ENCODE measurements at places on chromosomes 3 and 15.

GRCh38 chr3:66692042-66692765 is 191.4 kb upstream of the LRIG1 start:
- no peak for DNase-seq

DNA sequence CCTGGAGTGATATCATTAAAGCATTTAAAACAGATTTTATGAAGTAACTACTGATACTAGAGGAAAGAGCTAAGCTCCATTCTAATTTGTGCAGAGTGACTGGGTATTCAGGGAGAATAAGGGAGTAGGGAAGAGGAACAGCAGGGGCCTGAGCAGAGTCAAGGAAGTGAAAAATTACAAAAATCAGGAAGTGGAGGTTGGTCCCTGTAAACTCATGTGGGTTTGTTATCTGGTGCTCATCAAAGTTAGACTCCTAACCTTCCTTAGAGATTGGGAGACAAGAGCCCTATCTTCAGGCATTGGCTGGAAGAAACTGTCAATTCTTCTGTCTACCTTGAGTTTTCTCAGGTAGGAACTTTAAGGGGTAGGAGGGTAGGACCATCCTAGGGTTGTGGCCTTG is 82.5 kb downstream of the NEK11 start:
- DNase-seq, result no peak

DNA sequence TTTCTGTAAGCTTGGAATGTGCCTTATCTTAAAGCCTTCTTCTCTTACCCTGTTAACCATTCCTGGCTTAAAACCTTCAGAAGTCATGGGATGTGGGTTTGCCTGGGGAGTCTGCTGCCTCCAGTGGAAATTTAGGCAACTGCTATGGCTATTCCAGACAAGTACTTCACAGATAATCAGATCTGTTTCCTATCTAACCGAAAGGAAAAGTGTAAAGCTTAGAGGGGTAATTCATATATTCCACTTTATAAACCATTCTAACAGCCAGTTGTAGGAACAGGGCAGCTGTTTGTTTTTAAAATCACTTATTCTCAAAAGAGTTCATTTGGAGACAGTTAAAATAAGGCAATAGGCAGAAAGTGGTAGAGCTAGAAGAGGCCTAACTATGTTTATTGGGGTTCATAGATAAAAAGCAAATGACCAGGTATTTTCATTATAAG is 219.9 kb downstream of the TCF12 start:
- DNase-seq, result no peak

DNA sequence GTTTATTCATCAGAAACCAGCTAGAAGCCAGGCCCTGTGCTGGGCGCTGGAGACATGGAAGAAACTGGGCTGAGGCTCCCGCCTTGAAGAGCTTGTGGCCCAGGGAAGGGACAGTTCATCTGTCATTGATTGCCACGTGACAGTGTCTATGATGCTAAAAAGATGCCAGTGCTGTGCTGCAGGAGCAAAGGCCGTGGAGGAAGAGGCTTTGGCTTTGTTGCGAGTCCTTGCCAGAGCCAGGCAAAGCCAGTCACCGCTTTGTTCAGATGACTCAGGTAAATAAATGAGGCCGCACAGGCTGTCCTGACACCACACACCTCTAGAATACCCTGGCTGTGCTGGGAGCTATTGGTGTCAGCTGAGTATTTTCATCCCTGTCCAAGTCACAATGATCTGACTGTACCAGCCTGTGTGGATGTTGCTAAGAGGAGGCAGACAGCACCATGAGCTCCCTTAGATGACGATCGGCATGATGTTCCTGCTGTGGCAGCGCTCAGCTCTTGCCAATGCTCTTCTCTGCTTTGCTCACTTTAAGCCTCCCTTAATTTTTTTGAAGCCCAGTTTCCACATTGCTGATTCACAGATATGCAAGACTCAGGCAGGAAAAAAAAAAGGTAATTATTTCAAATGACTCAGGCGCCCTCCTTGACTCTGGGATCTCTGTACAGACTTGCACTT is 77.5 kb downstream of the CCNL1 start:
- no peak for DNase-seq

DNA sequence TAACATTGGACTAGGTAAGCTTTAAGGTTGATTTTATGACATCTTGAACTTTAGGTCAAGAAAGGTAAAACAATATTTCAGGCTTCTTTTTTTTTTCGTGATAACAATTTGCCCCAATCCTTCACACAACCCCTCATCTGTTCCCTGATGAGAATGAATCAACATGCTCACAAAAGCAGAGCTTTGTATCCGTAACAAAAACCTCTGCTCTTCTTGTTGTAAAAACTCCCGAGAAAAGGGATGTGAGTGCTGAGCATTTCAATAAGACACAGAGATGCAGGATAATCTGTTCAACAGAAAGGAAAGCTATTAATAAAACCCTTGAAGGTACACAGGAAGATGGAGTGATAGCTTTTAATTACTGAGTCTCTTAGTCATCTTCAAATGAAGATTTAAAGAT is 94.3 kb downstream of the RAD18 start:
- no peak for DNase-seq

DNA sequence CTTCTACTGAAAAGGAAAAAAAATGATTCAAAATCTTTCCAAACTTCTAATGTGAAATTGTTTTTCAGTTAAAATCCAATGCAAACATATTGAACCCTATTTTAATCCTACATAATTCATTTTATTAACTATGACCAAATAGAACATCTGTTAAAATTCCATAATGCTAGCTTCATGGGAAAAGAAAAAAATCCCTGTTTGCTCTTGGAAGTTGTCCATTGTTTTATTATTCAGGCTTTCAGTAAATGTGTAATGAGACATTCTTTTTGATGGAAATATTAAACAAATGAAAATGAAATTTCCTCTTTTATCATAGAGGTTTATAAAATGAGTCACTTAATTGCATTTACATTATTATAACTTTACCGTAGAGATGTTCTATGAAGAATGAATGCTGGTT is 49.5 kb downstream of the SLC25A26 start:
- DNase-seq, result no peak

- DNase-seq, result no peak
Measured at GRCh38 chr15:42421376-42421775, 62.1 kb downstream of the CAPN3 start.

DNA sequence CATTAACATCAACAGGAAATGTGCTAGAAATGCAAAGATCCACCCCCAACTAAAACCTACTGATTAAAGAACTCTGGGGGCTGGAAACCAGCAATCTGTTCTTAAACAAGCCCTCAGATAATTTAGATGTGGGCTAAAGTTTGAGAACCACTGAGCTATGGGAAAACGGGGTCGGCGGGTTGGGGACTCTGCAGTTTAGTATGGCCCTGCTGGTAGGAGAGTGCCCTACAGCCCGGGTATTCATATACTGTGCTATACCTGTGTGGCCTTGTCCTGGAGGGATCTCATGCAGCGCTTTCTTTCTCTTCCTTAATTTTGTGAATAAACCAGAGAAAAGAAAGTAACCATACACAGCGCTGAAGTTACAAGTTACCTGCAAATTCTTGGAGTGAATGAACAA is 189.7 kb upstream of the GBE1 start:
- no peak for DNase-seq

GRCh38 chr3:59401924-59402323 is 352.1 kb upstream of the CFAP20DC start:
- no peak for DNase-seq

GRCh38 chr3:13513051-13513912 is 33.2 kb downstream of the HDAC11 start:
- DNase-seq, result no peak

DNA sequence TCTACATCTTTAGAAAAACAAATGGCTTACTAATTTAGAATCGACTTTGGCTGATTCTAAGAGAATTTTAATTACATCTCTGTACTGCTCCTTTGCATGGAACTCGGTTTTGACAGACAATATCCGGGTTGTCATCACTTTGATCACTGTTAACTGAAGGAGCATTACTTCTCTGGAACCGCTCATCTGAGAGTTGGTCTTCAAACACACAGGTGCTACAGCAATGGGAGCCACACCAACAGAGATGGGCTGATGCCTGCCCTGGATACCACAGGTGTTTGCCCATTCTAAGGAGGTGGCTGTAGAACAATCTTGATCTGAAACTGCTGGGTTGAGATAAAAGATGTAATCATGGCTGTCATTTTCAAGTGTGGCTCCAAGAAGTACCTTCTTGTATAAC is 21.6 kb downstream of the LINS1 start:
- DNase-seq, result no peak

GRCh38 chr15:89195836-89196235 is 25.5 kb downstream of the RLBP1 start:
- DNase-seq, result no peak

- DNase-seq, result no peak
Measured at GRCh38 chr3:40302784-40303183, 6.7 kb upstream of the EIF1B start.

DNA sequence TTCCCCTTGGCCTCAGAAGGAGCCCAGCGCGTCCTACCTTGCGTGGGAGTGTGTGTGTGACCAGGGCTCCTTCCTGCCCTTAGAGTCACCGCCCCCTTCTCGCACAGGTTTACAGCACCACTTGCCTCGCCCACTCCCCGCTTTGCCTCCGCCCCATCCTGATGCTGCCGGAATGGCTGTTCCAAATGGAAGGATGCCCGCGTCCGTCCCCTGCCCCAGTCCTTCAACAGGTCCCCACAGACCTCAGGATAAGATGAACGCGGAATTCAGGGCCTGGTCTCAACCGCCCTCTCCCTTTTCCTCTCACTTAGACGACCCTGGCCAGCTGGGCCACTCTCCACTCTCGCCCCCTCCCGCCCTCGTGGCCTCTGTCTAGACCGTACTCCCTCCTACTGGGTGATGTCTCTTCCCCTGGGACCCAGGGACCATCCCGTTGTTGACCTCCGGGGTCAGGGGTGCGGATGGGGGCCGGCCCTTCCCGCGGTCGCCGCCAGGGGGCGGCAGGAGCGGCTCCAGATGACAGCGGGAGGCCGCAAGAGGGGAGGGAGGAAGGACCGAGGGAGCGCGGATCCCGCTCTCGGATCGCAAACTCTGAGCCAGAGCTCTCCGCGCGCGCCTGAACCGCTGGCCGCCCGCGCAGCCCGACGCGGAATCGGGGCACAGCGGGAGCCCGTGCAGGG is at the start of gene THSD4:
TSS of gene THSD4 (plus strand) at position 585 of the 680 bp plus-strand sequence.
- peak; percentile 24 for DNase-seq
